ENCODE measurements at places on chromosomes 5 and 9. TPM values are rescaled to one million over a fixed set of nuclear protein-coding genes. Genes with fewer than 3 reads are reported as not detected.

The NR5A1 gene
- not detected for total RNA-seq

The ROR2 gene
- total RNA-seq = 58.7 TPM

The SQSTM1 gene
- 443 TPM for total RNA-seq

The PDE6A gene
- not detected for total RNA-seq

The BASP1 gene
- total RNA-seq = 9.2 TPM
